ENCODE measurements at places on chromosomes 12 and 14. TPM values are rescaled to one million over a fixed set of nuclear protein-coding genes. Genes with fewer than 3 reads are reported as not detected.

- H3K27ac ChIP-seq: no peak overlapping the region
- H3K4me1 ChIP-seq: peaks cover 8% of the 10 kb centered on the region
- no peak overlapping the region for H3K4me3 ChIP-seq
- no peak for DNase-seq
Measured at GRCh38 chr14:102295270-102295669, 9.7 kb downstream of the MOK start.

GRCh38 chr12:1104088-1104800 lies 113.2 kb downstream of the ERC1 start:
- H3K36me3 ChIP-seq: no peaks in the 10 kb centered on the region
- no peaks in the 10 kb centered on the region for H3K27me3 ChIP-seq
- no peak for DNase-seq

The MMP17 gene
- total RNA-seq: 90.9 TPM

GRCh38 chr14:91177073-91178034 lies 63.5 kb downstream of the DGLUCY start:
- no peaks in the 10 kb centered on the region for H3K4me1 ChIP-seq
- H3K36me3 ChIP-seq: peaks cover 3% of the 10 kb centered on the region
- DNase-seq: peak; percentile 50
- no peak overlapping the region for H3K4me3 ChIP-seq
- no peaks in the 10 kb centered on the region for H3K27me3 ChIP-seq

The IL31 gene
- total RNA-seq: not detected

The KCNH3 gene
- total RNA-seq: 0.16 TPM

- H3K4me3 ChIP-seq: no peak overlapping the region
- no peaks in the 10 kb centered on the region for H3K27me3 ChIP-seq
- H3K27ac ChIP-seq: no peak overlapping the region
- peaks cover 21% of the 10 kb centered on the region for H3K36me3 ChIP-seq
Measured at GRCh38 chr14:22772725-22773124, 6.2 kb downstream of the OXA1L start.

- peak within 1 kb of the TSS; percentile 99 for H3K27ac ChIP-seq
- H3K4me1 ChIP-seq: peaks cover 38% of the 10 kb centered on the region
- no peaks in the 10 kb centered on the region for H3K27me3 ChIP-seq
- peak; percentile 94 for DNase-seq
- peak within 1 kb of the TSS; percentile 100 for H3K4me3 ChIP-seq
- H3K36me3 ChIP-seq: no peaks in the 10 kb centered on the region
Measured at GRCh38 chr12:2004113-2004929, at the start of gene DCP1B. Gene DCP1B, minus strand, starts transcription at chr12:2004457. Its CDS starts 26 bp downstream, at chr12:2004431.

Measured in neural crest cell (in vitro differentiated cells).